ENCODE measurements at places on chromosomes 11 and 22.

GRCh38 chr22:20131597-20131858 lies at the start of gene ZDHHC8:
TSS of gene ZDHHC8 (plus strand) at chr22:20131804. CDS start at chr22:20131948, 144 bp downstream.
- peak; percentile 32 for DNase-seq
- H3K27ac ChIP-seq = peak within 1 kb of the TSS; percentile 79
- peaks cover 52% of the 10 kb centered on the region for H3K4me1 ChIP-seq
- H3K27me3 ChIP-seq = no peaks in the 10 kb centered on the region

- no peak for DNase-seq
- no peaks in the 10 kb centered on the region for H3K36me3 ChIP-seq
- no peaks in the 10 kb centered on the region for H3K27me3 ChIP-seq
- no peak overlapping the region for H3K27ac ChIP-seq
- H3K4me1 ChIP-seq = no peaks in the 10 kb centered on the region
Observed at GRCh38 chr11:84264066-84264465, 977.9 kb upstream of the CCDC90B start.

DNA sequence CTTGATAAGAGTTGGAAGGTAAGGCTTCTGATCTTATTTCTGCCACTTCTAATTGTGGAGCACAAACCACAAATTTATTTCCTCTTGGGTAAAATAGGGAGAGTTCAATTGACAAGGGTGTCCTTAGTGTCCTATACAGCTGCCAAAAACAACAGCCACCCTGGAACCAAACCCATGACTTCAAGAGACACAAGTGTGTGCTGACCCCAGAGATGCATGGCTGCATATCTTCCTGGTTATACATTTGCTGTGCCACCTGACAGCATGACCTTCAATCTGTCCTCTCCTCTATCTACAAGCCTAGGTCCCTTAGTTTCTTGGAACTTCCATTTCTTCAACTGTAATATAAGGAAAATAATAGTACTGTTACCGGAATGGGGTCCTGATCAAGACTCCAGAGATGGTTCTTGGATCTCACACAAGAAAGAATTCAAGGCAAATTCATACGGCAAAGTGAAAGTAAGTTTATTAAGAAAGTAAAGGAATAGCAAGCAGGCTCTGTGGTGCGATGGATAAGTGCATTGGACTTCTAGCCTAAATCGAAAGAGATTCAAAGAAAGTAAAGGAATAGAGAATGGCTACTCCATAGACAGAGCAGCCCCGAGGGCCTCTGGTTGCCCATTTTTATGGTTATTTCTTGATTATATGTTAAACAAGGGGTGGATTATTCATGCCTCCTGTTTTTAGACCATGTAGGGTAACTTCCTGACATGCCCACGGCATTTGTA lies 15.5 kb upstream of the TMEM123 start:
- H3K4me3 ChIP-seq = no peak overlapping the region
- no peak for DNase-seq
- H3K27ac ChIP-seq = no peak overlapping the region
- H3K27me3 ChIP-seq = no peaks in the 10 kb centered on the region

DNA sequence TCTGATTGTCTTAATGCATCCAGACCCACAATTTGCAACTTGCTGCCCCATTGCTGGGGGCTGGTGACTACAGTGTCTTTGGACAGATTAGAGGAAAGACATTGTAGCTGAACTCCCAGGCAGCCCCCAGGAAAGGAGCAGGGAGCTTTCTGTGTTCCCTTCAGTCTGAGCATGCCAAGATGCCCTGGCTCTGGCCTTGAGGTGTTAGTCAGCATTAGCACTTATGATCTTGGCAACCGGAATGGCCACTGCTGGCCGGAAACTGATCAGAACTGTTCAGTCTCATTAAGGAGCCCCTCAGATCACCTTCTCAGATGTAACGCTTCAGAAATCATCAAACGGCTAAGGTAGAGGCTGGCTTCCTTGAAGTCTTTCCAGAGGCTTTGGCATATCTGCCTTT lies 195.2 kb downstream of the NAV2 start:
- H3K27me3 ChIP-seq = no peaks in the 10 kb centered on the region
- H3K27ac ChIP-seq = no peak overlapping the region
- no peak overlapping the region for H3K4me3 ChIP-seq
- no peak for DNase-seq
- H3K4me1 ChIP-seq = no peaks in the 10 kb centered on the region

- H3K36me3 ChIP-seq = no peaks in the 10 kb centered on the region
- H3K27ac ChIP-seq = no peak overlapping the region
- no peak for DNase-seq
- H3K4me3 ChIP-seq = no peak overlapping the region
- no peaks in the 10 kb centered on the region for H3K27me3 ChIP-seq
Observed at GRCh38 chr11:107996006-107996776, 12.5 kb upstream of the CUL5 start.

DNA sequence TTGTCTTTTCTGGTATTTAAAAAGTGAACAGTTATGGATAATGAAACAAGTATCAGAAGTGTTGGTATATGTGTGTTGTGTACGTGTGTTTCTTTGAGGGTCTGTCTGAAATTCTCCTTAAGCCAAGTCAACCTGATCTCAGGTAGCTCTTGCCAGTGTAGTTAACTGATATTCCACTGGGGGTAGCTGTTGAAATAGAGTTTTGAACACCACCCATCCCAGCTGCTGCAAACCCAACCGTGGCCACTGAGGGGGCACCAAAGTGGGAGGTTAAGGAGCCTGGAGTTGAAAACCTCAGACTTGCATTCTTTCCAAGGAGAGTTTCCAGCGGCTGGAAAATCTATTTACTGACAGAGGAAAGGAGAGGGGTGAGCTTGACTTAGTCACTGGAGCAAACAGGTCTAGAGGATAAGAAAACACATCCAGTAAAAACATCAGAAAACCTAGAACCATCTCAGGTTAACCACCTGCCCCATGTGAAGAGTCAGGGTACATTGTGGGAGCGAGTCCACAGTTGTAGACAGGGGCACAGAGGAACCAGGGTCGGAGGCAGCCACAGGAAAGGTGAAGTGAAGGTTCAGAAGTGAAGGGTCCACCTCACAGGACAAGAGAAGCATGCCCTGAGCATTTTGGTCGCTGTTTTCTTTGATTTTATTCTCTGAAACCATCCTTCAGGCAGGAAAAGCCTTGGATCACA lies 8.8 kb upstream of the CUL5 start:
- H3K27me3 ChIP-seq = no peaks in the 10 kb centered on the region
- H3K27ac ChIP-seq = no peak overlapping the region
- no peaks in the 10 kb centered on the region for H3K36me3 ChIP-seq
- DNase-seq = peak; percentile 19
- no peak overlapping the region for H3K4me3 ChIP-seq

- peaks cover 13% of the 10 kb centered on the region for H3K27me3 ChIP-seq
- H3K4me1 ChIP-seq = no peaks in the 10 kb centered on the region
- DNase-seq = peak; percentile 60
- no peak overlapping the region for H3K27ac ChIP-seq
- H3K4me3 ChIP-seq = no peak overlapping the region
Observed at GRCh38 chr22:28600546-28601143, 79.0 kb downstream of the TTC28 start.

GRCh38 chr11:110468121-110468520 lies 38.4 kb downstream of the FDX1 start:
- no peak overlapping the region for H3K4me3 ChIP-seq
- DNase-seq = no peak
- H3K27me3 ChIP-seq = no peaks in the 10 kb centered on the region
- H3K36me3 ChIP-seq = no peaks in the 10 kb centered on the region
- no peaks in the 10 kb centered on the region for H3K4me1 ChIP-seq

GRCh38 chr11:130490682-130491449 lies 42.4 kb downstream of the ADAMTS15 start:
- H3K4me1 ChIP-seq = no peaks in the 10 kb centered on the region
- no peaks in the 10 kb centered on the region for H3K36me3 ChIP-seq
- DNase-seq = no peak
- no peak overlapping the region for H3K27ac ChIP-seq

DNA sequence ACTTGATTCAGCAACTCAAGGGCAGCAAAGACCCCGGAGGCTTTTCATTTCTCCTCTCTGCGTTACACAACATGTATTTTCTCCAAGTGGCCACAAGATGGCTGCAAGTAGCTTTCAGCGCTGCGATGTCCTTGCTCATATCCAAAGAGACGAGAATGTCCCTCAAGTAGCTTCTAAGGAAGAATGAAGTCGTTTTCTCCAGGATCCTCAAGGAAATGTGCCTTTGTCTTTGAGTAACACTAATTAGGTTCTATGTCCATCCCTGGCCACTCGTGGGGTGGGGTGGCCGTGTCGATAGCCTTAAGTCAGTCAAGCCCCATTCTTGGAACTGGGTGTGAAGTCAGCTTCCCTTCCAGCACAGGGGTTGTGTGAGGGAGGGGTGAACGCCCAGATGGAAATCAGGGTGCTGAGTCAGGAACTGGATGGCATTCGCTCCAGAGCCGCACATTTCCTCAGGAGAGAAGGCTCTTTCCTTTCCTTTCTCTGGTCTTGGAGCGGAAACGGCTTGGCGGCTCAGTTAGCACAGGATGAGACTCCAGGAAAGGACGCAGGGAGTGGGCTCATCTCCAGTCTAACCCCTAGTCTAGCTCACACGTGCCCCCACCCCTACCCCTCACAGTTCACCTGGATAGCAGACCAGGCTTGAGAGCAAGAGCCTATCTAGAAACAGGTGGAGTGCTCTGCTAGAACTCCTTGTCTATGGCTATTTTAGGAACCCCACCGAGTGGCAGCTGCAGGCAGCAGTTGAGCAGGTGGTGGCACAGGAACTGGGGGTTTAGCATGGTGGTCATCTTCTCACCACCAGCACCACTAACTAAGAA lies 44.3 kb downstream of the NNMT start:
- H3K36me3 ChIP-seq = no peaks in the 10 kb centered on the region
- peak overlapping the region; percentile 1 for H3K4me3 ChIP-seq
- DNase-seq = peak; percentile 35
- H3K4me1 ChIP-seq = peaks cover 11% of the 10 kb centered on the region
- no peak overlapping the region for H3K27ac ChIP-seq

DNA sequence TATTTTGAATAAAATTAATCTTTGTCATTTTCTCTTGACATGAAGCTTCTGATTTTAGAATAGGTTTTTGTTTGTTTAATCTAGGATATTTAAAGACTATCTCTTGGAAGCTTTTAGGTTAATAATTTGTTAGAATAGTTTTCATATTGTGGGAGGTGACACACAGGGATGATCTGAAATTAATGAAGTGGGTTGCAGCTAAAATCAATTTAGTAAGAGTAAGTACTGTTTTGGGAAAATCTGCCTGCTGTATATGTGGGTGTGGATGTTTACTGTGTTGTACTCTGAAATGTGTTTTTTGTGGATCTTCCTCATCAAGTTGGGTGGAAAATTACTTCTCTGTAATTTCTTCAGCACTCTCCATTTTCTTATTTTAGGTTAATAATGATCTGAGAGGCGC lies 67.3 kb downstream of the BID start:
- H3K27ac ChIP-seq = no peak overlapping the region
- H3K4me1 ChIP-seq = peaks cover 11% of the 10 kb centered on the region
- DNase-seq = no peak

GRCh38 chr11:117841551-117842031 lies 17.0 kb upstream of the FXYD2 start:
- DNase-seq = no peak
- H3K27ac ChIP-seq = no peak overlapping the region
- H3K4me3 ChIP-seq = no peak overlapping the region
- H3K4me1 ChIP-seq = peaks cover 4% of the 10 kb centered on the region

DNA sequence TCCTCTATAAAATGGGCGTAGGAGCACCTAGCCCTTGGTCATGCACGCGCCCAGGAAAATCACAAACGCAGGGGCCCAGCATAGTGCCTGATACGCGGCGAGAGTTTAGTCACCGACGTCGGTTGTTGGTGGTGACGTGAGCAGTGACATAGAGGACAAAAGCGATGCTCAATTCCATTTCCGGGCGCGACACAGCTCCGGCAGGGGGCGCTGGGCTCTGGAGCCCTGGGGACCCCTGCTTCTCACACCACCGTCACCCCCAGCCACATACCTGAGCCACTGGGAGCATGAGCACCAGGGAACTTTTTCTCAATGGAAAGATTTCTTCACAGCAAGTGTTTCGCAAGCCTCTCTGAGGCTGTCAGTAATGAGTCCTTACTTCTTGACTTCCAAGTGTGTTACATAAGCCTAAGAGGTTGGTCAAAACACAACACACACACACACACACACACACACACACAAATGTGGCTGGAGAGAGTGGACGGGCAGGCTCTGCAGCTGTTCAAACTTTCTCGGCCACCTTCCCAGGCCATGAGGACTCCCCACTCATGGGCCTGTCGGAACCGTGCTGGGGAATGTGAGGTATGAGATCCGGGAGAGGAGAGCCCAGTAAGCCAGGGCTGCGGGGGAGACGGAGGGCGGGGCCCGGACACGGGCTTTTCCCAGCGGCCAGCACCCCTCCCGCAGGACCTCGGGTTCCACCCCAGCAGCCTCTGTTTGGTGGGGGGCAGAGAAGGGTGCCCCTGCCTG lies 36.9 kb upstream of the LINC01488 start:
- H3K4me1 ChIP-seq = peaks cover 17% of the 10 kb centered on the region
- H3K27me3 ChIP-seq = no peaks in the 10 kb centered on the region
- DNase-seq = no peak
- H3K4me3 ChIP-seq = no peak overlapping the region
- no peaks in the 10 kb centered on the region for H3K36me3 ChIP-seq

DNA sequence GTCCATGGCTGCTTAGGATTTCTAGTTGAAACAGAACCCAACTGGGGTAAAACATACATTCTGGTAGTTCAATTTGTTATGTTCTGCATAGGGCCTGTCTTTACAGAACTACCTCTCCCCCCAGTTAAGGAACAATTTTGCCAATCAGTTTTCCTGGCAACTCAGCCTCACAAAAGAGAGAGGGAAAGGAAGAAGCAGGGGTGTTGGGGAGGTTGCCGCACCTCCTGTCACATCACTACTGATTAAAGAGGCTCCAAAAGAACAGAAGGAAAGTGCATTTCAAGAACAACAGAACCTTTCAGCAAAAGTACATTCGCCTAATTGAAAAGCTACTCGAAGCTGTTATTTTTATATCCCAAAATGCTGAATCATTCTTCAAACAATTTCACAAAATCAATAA lies 217.6 kb downstream of the CADM1 start:
- H3K4me3 ChIP-seq = no peak overlapping the region
- no peak overlapping the region for H3K27ac ChIP-seq
- H3K27me3 ChIP-seq = no peaks in the 10 kb centered on the region
- no peaks in the 10 kb centered on the region for H3K36me3 ChIP-seq
- DNase-seq = no peak
- H3K4me1 ChIP-seq = no peaks in the 10 kb centered on the region

- H3K27ac ChIP-seq = no peak overlapping the region
- H3K4me3 ChIP-seq = no peak overlapping the region
- no peaks in the 10 kb centered on the region for H3K27me3 ChIP-seq
- peaks cover 12% of the 10 kb centered on the region for H3K36me3 ChIP-seq
- DNase-seq = no peak
Observed at GRCh38 chr11:57422669-57423068, 4.3 kb downstream of the SLC43A3 start.

DNA sequence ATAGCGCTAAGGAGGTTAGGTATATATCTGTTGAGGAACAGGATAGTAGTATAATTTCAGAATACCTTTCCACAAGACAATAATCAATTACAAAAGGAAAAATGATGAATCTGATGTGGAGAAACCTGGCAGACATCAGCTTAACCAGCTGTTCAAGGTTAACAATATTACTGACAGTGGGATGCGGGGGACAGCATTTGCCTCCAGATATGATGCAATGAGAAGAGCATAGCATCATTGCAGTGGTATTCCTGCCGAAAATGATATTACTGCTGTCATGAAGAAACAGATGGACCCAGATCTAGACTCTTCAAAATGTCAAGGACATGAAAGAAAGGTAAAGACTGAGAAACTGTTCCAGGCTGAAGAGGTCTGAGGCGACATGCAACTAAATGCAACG lies 49.7 kb downstream of the RBFOX2 start:
- H3K36me3 ChIP-seq = no peaks in the 10 kb centered on the region
- no peaks in the 10 kb centered on the region for H3K27me3 ChIP-seq
- no peak overlapping the region for H3K27ac ChIP-seq
- no peaks in the 10 kb centered on the region for H3K4me1 ChIP-seq
- DNase-seq = no peak

All from CD4-positive, alpha-beta memory T cell (primary cell).